Central memory CD8-positive, alpha-beta T cell (primary cell): ENCODE measurements at places on chromosomes 5 and 9.
A peak's percentile ranks its signal among the peaks of the same experiment; 100 is the strongest.

- H3K27me3 ChIP-seq = peaks cover 69% of the 10 kb centered on the region
- no peak overlapping the region for H3K27ac ChIP-seq
- no peaks in the 10 kb centered on the region for H3K4me1 ChIP-seq
- no peak overlapping the region for H3K4me3 ChIP-seq
These were observed 22.6 kb downstream of the ASS1 start for GRCh38 chr9:130467316-130467715.

GRCh38 chr5:3393920-3394597 lies 201.6 kb upstream of the IRX1 start:
- no peak overlapping the region for H3K4me3 ChIP-seq
- DNase-seq = no peak
- no peaks in the 10 kb centered on the region for H3K4me1 ChIP-seq
- no peaks in the 10 kb centered on the region for H3K36me3 ChIP-seq
- no peak overlapping the region for H3K27ac ChIP-seq

DNA sequence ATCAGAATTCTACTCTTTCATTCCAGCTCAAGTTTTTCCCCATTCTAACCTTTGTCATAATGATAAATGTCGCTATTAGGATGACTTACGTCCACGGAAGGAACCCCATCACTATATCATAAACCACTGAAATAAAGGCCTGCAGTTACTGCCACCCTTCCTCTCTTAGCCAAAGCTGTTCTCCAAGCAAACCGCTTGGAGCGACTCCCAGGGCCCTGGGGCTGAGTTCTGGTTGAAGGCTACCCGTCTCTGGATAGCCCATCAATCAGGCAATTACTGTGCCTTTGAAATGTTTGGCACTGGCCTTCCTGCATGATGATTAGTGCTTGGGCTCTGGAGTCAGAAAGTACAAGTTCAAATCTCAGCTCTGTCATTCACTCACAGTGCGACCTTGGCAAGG lies 386.0 kb downstream of the SPOCK1 start:
- peaks cover 37% of the 10 kb centered on the region for H3K27me3 ChIP-seq
- no peak for DNase-seq
- H3K36me3 ChIP-seq = no peaks in the 10 kb centered on the region

DNA sequence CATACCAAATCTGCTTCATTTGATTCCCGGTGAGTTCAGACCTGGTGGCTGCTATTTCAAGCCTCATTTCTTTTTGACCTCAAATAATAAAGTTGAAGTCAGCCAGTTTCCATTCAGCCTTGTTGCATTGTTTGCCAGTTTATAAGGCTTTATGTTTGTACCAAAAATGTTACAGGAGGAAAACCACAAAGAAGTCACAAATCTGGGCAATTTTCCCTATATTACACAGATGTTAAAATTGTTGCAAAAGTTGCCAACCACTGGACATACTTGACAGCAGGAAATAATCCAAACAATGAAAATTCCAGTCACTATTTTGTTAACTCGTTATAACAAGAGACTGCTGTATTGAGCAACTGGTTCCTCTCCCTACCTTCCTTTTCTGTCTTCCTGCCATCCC lies 1325.0 kb upstream of the DMAC1 start:
- H3K27ac ChIP-seq = no peak overlapping the region
- no peaks in the 10 kb centered on the region for H3K27me3 ChIP-seq
- H3K4me1 ChIP-seq = no peaks in the 10 kb centered on the region
- no peak for DNase-seq
- no peaks in the 10 kb centered on the region for H3K36me3 ChIP-seq

DNA sequence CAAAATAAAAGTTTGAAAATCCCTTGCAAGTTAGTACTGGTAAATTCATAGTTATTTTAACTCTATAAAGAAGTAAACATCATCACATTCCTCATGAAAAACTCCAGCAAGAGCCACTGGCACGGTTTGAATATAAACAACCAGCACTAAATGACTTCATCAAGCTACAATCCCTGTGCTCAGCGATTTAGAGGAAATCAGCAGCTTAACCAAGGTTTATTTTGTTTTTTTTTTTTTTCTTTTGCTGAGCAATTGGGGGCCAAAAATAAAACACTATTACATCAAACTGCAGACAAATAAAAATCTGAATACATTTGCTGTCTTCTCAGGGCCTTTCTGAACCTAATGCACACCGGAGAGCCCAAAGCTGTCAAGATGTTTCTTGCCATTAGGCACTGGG lies 106.2 kb upstream of the SLC24A2 start:
- no peak overlapping the region for H3K27ac ChIP-seq
- no peak overlapping the region for H3K4me3 ChIP-seq
- no peak for DNase-seq
- H3K27me3 ChIP-seq = no peaks in the 10 kb centered on the region
- H3K4me1 ChIP-seq = no peaks in the 10 kb centered on the region

GRCh38 chr5:172150514-172151425 lies 37.3 kb downstream of the STK10 start:
- DNase-seq = no peak
- H3K27ac ChIP-seq = peak overlapping the region; percentile 93
- peak overlapping the region; percentile 74 for H3K4me3 ChIP-seq
- H3K27me3 ChIP-seq = no peaks in the 10 kb centered on the region
- peaks cover 69% of the 10 kb centered on the region for H3K4me1 ChIP-seq
- H3K36me3 ChIP-seq = peaks cover 84% of the 10 kb centered on the region

DNA sequence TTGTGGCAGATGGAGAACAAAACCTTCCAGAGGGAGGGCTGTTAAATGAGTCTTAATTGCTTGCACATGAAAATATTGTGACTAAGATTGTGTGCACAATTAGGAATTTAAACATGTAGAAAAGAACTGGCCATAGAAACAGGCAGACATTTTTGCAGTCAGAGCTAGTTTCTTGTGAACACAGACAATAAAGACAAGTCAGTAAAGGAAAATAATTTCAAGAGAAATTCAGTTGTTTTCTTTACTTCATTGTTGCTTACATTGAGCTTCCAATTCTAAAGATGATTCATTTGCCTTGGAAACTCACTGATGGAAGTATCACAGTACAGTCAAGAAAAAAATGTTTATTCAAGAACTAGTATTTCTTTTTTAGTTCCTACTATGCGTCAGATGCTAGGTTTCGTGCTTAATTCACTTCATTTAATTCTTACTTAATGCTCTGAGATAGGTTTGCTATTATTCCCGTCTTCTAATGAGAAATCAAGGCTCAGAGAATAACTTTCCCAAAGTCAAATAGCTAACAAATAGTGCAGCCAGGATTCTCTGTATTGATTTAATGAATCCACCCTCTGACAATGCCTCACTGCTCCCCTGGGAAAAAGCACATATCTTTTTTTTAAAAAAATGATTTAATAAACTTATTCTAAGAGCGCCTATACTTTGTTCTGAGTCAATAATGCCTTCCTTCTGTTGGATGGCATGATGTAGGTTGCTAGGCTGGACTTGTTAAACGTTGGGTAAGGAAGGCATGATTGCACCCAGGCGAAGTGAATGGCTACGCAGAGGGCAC lies 581.4 kb downstream of the RAB3C start:
- no peaks in the 10 kb centered on the region for H3K27me3 ChIP-seq
- no peak overlapping the region for H3K27ac ChIP-seq
- no peaks in the 10 kb centered on the region for H3K4me1 ChIP-seq

DNA sequence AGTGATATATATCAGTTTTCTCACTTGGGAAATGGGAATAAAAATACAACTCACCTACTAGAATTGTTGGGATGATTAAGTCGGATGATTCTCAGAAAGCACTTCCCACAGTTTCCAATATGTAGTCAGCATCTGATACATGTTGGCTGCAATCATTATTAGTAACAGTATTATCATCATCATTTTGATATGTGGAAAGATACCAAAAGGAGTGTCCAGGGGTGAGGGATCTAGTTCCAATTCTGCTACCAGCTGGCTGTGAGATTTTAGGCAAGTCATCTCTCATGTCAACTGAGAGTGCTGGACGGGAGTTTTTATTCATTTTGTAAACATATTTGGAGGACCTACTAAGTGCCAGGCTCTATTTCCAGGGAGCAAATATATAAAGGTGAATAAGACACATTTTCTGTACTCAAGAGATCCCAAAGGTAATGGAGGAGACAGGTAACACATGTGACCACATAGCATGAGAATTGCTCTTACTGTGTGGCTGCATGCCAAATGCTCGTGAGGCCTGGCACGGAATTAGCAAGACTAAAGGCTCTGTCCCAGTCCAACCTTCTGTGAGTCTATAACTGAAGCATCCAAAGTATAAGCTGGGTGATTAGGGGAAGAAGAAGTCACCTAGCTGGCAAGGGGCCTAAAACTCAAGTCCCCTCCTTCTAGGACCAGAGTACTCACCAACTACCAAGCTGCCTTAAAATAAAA lies 83.0 kb downstream of the GRIA1 start:
- DNase-seq = no peak
- no peaks in the 10 kb centered on the region for H3K27me3 ChIP-seq
- H3K4me1 ChIP-seq = no peaks in the 10 kb centered on the region
- H3K36me3 ChIP-seq = no peaks in the 10 kb centered on the region

GRCh38 chr5:170440771-170441392 lies 51.7 kb upstream of the KCNMB1 start:
- no peak overlapping the region for H3K4me3 ChIP-seq
- DNase-seq = peak; percentile 8
- H3K4me1 ChIP-seq = no peaks in the 10 kb centered on the region
- H3K27me3 ChIP-seq = peaks cover 18% of the 10 kb centered on the region

DNA sequence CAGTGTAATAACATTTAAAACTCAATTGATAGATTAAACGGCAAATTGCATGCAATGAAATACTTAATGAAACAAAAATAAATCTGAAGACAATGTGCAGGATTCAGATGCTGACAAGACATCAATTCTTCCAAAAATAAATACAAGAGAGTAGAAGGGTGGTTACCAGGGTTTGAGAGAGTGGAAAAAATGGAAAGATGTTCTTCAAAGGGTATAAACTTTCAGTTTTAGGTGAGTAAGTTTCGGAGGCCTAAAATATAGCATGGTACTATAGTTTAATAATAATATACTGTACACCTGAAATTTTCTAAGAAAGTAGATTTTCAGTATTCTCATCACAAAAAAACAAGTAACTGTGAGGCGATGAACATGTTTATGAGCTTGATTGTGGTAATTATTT lies 48.2 kb upstream of the RASEF start:
- no peaks in the 10 kb centered on the region for H3K4me1 ChIP-seq
- no peak overlapping the region for H3K4me3 ChIP-seq
- no peaks in the 10 kb centered on the region for H3K36me3 ChIP-seq
- DNase-seq = no peak

DNA sequence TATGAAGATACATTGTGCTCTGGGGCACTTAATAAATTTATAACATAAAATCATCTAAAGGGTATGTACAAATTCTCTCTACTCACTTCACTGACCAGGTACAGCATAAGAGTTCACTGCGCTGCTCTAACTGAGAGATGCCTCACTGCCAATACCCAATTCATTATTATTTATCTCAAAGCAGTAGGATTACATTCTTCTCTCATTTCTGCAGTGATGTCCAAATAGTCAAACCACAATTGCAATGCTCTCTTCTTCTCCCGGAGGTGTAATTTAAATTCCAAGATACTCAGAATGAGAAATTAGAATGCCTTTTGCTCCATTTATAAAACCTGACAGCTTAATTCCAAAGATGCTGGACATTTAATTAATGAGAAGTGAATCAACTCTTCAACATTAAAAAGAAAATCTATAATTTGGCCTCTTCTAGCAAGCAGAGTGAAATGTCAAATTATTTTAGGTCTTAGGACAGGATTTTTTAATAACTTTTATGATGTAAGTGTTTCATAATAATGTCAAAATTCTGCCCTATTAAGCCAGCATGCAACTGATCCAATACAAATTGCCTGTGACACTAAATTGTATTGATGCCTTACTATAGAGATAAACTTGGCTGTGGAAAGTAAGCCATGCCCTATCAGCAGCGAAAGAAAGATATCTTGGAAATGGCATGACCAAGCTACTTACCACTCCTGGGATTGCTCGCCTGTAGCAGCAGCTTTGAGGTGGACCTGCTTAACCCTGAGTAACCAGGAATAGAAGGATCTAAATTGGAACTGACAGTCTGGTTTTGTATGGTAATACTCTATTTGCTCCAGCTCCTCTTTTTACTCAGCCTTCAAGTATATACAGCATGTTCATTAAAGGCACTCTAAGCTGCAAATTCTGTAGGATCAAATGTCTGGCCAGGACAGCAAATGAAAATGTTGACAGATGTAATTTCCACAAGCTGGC lies 374.2 kb upstream of the TYRP1 start:
- no peaks in the 10 kb centered on the region for H3K4me1 ChIP-seq
- no peaks in the 10 kb centered on the region for H3K27me3 ChIP-seq
- H3K27ac ChIP-seq = no peak overlapping the region
- no peak overlapping the region for H3K4me3 ChIP-seq
- no peak for DNase-seq

DNA sequence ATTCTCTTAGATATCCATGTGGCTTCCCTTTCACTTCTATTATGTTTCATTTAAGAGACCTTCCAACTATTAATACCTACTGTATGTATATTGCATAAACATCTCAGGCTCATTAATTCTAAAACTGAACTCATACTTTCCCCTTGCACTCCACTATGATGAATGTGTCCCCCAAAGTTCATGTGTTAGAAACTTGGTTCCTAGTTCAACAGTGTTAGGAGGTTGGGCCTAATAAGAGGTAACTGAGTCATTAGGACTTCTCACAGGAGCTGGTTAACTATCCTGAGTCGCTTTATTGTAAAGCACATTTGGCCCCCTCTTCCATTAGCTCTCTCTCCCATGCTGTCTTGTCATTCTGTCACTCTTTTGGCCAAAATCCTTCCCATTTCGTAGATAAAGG lies 22.0 kb downstream of the ANKHD1 start:
- no peaks in the 10 kb centered on the region for H3K27me3 ChIP-seq
- peaks cover 15% of the 10 kb centered on the region for H3K36me3 ChIP-seq
- H3K4me1 ChIP-seq = peaks cover 57% of the 10 kb centered on the region

GRCh38 chr9:20189871-20190270 lies 401.0 kb upstream of the SLC24A2 start:
- H3K36me3 ChIP-seq = no peaks in the 10 kb centered on the region
- DNase-seq = no peak
- no peaks in the 10 kb centered on the region for H3K4me1 ChIP-seq
- H3K27me3 ChIP-seq = no peaks in the 10 kb centered on the region
- no peak overlapping the region for H3K4me3 ChIP-seq
- H3K27ac ChIP-seq = no peak overlapping the region

DNA sequence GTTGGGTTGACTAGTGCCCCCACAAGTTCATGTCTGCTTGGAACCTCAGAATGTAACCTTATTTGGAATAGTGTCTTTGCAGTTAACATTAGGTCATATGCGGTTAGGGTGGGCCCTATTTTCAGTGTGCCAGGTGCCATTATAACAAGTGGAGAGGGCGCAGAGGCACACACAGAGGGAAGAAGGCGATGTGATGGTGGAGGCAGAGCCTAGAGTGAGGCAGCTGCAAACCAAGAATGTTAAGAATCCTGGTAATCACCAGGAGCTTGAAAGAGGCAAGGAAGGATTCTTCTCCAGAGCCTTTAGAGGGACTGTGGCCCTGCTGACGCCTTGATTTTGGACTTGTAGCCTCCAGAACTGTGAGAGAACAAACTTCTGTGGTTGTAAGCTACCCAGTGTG lies 10.9 kb downstream of the GPR107 start:
- H3K36me3 ChIP-seq = peaks cover 8% of the 10 kb centered on the region
- DNase-seq = no peak
- H3K27ac ChIP-seq = peak overlapping the region; percentile 6
- H3K4me1 ChIP-seq = peaks cover 34% of the 10 kb centered on the region
